NCI-H187 (cell line): ENCODE measurements at places on chromosomes 3 and 15.

DNA sequence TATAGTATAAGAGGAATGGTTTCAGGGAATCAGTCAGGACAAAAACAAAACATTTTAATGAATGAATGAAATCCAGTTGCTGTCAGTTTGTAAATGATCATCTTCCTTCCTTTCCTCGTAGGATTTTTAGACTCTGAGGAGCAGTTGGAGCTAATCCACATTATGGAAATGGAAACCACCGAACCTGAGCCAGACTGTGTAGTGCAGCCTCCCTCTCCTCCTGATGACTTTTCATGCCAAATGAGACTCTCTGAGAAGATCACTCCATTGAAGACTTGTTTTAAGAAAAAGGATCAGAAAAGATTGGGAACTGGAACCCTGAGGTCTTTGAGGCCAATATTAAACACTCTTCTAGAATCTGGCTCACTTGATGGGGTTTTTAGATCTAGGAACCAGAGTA lies 3.1 kb downstream of the TIPARP start:
- no peak for DNase-seq

DNA sequence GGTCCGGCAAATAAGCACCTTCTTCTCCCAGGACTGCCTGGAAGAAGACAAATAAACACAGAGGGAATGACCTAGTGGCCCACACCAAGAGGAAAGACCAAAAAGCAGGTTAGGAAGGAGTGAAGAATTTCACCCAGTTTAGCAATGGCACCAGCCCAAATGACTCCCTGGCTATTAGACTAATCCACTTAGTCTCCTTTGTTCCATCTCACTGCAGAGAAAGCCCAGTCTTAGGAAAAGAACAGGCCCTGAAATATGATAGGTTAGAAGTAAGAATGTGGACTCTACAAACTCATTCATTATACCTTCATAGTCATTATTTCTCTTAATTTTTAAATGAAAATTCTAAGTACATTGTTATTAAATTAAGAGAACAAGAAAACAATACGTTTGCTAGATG lies 23.2 kb downstream of the SERPINI2 start:
- no peak for DNase-seq

DNA sequence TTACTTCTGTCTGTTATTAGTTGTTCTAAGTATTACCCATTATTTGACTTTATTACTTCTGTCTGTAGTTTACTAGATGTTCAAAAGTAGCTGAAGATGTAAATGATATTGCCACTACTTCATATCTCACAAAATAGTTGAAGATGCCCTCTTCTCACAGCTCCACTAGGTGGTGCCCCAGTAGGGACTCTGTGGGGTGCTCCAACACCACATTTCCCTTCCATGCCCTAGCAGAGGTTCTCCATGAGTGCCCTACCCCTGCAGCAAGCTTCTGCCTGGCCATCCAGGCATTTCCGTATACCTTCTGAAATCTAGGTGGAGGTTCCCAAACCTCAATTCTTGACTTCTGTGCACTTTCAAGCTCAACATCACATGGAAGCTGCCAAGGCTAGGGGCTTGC lies 80.8 kb downstream of the KCNH8 start:
- DNase-seq: no peak

GRCh38 chr15:66819084-66819483 lies 117.0 kb downstream of the SMAD6 start:
- DNase-seq: no peak

DNA sequence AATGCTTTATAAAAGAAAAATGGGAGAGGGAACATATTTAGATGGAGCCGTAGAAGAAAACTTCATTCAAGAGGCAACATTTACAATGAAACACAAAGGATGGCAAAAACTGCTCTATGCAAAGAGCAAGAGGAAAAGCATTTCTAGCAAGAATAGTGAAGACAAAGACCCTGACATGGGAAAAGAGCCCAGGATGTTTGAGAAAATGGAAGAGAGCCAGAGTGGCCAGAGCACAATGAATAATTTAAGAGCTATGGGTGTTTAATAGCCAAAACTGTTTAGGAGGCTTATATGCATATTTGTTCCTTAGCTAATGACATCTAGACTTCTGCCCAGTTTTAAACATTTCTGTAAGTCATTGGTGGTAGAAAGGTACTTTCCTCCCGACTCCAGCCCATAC lies 25.4 kb upstream of the SEMA6D start:
- DNase-seq: no peak

DNA sequence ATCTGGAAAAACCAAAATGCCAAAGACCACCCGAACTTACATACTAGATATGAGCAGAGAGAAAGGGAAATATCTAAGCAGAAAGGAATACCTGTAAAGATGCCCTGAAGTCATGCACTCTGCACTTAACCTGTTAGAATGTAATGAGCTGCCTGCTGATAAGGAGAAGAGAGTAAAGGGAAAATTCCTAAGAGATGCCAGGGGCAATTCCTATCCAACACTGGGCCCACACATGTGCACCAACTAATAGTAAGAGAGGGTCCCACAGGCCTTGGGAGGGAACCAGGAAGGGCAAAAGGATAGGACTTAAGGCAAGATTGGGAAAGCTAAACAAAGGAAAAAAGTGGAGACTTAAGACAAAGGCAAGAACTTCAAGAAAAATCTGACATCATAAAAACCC lies 189.5 kb downstream of the NSUN3 start:
- DNase-seq: no peak

DNA sequence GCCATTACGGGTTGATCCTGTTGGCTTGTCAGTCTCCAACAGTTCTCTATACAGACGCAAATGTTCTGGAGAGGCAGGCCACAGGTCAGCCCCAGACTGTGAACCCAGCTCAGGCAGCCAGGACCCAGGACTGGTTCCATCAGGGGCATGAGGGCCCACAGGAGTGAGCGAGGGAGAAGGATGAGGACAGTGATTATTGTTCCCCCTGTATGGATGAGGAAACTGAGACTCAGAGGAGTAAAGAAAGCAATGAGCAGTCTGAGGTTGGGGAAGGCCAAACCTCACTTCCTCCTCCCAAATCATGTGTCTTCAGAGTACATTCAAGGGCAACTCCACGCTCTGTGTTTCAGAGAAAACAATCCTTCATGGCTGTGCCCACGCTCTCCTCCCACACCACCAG lies 121.9 kb downstream of the RPLP1 start:
- no peak for DNase-seq

GRCh38 chr3:111325160-111325718 lies 216.8 kb upstream of the CD96 start:
- no peak for DNase-seq

DNA sequence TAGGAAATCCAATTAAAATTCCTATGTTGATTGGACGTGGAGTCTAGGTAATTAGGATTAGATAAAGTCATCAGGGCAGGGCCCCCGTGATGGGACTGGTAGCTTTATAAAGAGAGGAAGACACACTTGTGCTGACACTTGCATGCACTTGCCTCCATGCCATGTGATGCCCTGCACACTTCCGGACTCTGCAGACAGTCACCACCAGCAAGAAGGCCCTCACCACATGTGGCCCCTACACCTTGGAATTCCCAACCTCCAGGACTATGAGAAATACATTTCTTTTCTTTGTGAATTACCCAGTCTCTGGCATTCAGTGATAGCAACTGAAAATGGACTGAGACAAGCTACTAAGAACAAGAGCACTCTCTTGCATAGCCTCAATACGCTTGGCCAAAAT lies 90.6 kb downstream of the CRYGS start:
- no peak for DNase-seq

- no peak for DNase-seq
Measured at GRCh38 chr3:31009881-31010280, 115.4 kb upstream of the GADL1 start.

DNA sequence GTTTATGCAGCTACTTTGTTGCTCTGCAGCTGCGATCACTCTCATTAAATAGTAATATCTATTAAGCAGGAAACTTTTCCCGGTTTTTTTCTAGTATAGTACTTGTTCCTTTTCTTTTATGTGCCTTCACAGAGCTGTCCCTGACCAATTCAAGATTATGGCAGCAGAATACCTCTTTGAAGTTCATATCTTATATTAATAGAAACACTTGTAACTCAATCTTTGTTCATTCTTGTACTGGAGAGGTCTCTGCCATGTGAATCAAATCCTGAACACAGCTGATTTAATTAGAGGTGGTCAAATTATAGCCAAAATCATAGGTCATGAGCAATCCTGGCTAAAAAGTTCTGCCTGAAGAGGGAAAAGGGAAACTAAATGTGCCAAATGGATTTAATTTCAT lies 399.0 kb upstream of the ARHGEF26 start:
- DNase-seq: no peak

DNA sequence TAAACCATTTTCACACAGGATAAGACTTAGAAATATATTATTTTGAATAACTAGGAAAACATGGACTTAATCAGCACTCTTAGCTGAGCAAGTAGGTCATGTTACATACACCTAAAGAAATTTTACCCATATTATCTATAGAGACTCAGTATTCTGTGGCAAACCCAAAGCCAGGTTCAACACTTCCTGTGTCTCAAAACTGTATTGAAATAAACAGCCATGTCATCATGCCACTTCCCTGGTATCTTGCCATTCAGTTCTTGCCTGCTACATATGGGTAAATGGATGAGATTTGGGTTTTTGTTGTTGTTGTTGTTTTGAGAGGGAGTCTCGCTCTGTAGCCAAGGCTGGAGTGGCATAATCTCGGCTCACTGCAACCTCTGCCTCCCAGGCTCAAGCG lies 141.5 kb upstream of the PLXND1 start:
- no peak for DNase-seq

GRCh38 chr15:62985768-62986167 lies 56.8 kb upstream of the TPM1 start:
- DNase-seq: no peak

DNA sequence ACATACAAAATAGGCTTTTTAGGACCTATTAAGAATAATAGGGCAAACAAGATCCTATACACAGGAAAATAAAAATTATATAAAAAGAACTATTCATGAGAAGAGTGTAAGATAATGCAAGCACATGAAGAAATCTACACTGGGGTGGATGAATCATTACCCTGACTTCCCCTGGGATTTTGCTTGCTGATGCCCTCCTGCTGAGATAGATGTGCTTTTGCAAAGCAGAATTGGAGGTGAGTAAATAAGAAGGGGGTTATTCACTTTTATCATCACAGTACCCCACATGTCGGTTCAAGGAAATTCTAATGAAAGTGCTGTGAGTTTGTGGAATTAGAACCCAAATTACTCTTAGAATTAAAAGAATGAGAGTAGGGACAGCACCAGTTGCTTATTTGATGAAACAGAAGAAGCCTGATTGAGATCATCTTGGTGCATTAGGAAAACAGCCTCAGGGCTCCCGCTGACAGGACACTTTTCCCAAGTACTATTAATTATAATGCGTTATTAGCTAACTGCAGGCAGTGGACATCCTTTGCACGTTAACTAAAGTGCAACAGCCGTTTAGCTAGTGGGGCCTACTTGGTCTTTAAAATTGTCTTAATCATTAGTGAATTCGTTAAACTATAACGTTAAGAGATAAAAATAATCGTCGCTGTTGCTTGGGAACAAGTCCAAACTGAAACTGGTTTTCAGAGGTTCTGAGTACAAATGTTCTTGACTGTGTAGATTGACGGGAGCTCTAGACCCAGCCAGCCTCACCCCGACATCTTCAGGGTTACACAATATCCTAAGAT lies 48.4 kb downstream of the SLC2A2 start:
- no peak for DNase-seq

DNA sequence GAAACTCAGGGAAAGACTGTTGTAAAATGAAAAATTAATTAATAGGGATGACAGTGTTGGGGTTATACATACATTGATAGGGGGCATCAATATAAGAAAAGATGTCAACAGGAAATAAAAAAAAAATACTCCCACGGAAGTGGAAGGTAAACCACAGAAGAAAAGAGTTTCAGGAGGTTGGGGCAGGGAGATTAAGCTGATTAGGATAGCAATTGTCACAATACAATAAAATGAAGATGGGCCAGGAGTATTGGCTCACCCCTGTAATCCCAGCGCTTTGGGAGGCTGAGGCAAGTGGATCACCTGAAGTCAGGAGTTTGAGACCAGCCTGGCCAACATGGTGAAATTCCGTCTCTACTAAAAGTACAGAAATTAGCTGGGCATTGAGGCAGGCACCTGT lies 536.1 kb downstream of the AGBL1 start:
- no peak for DNase-seq

GRCh38 chr3:189121092-189121491 lies 50.7 kb upstream of the TPRG1 start:
- no peak for DNase-seq

DNA sequence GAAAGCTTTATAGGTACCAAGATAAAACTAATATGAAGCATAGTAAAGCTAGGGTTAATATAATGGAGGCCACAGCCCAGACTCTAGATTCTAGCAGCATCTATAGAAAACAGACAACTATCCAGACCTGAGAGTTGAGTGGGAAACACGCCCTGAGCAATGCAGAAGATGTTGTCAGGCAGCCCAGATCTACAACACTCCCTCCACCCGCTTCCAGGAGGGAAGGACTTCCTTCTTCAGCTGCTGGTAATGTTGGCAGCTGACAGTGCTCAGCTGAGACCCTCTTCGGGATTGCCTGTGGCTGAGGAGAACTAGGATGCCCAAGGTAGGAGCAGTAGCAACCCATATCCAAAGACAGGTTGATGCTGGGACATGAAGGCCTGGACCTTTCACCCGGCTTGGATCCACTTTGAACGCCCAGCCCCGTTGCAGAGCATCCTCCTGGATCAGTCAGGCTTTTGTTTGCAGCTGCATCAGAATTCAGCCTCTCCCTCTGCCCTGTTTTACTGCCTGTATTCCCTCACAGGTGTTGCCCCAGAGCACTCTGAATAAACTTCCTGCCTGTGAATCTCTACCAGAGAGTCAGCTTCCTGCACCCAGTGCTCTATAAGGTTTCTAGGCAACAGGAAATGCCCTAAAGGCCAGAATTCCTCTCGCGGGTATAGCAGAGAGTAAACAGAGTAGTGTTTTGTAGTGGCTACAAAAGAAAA lies 174.7 kb upstream of the IL12A start:
- DNase-seq: no peak

- no peak for DNase-seq
Measured at GRCh38 chr3:142445816-142446254, 2.0 kb downstream of the XRN1 start.

DNA sequence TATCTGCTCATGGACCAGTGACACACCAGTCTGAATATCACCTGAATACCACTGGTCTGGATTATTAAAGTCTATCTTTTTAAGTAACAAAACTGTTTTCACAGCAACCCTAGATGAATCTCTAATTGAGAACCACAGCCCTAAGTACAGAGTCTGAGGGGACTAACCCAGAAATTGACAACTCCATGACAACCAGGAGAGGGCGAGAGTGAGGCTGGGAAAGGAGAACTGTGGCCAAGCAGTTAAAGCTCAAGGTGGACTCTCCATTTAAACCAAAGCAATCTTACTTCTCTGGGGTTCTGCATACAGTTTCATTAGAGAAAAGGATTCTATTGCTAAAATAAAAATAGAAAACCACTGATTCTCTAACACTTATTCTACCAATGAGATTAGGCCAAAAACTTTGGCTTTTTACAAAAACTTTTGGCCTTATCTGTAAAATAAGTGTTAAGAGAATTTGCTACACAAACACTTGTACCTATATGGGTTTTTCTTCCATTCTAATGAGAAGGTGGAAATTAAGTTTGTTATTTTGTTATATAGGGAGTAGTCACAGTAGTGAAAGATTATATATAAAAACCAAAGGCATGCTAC lies 11.4 kb downstream of the NEK10 start:
- no peak for DNase-seq
